ENCODE measurements at places on chromosomes 4 and X.

- DNase-seq = no peak
These were observed 3.2 kb upstream of the VGLL1 start for GRCh38 chrX:136528645-136529315.

- no peak for DNase-seq
These were observed 460.2 kb upstream of the FAT1 start for GRCh38 chr4:187183826-187184225.

GRCh38 chr4:42673082-42673425, 16.1 kb upstream of the ATP8A1 start:
- no peak for DNase-seq

DNA sequence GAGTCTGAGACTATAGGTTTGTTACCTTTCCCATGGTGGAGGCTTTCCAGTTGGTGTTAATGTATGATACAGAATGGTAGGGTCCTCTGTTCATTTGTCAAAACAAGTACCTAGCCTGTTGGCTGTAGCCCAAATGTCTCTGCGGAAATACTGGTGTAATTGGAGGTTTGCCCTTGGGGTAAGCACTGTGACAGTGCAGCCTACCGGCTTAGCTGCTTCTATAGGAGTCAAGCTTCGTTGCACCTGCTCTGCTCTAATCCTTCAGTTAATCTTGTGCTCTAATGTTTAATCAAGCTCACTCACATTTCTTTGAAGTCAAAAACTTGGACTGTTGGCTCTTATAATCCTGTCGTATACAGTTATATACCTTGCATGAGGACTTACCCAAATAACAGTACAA, 203.4 kb downstream of the CCNG2 start:
- no peak for DNase-seq

- no peak for DNase-seq
These were observed 86.8 kb downstream of the SH2D1A start for GRCh38 chrX:124433186-124433585.

GRCh38 chr4:164706675-164707074, 47.3 kb upstream of the SMIM31 start:
- DNase-seq = no peak

- DNase-seq = no peak
These were observed 32.0 kb upstream of the STS start for GRCh38 chrX:7115557-7115956.

DNA sequence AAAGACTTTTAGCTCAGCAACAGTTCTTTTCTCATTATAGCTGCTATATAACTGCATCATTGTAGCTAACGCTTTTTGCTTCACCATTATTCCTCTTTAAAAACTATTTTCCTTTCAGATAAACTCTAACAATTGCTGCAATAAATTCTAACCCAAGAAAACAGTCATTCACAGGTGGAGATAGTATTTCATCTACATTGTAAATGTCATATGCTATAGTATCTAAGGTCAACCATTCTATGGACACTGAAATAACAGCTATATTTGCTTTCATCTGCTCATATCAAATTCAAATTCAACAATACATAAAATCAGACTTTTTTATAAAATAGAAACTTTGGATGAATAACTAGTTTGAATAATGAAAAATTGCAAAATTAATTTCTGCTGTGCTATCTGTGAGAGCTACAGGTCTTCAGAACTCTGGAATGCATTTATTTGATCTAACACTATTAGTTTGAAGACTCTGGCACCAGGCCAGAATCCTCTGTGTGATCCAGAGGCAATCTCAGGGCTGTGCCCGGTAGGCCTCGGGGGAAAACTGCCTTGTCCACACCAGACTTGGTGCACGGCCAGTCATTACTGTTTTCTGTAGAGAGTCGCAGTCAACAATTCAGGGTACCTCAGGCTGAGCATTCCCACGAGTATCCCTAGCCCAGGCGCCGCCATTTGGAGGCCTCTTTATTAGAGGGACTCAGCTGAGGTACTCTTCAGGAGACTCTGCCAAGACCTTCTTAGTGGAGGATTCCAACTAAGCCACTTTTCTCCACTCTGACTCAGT, 332.4 kb downstream of the SLC7A11 start:
- no peak for DNase-seq

DNA sequence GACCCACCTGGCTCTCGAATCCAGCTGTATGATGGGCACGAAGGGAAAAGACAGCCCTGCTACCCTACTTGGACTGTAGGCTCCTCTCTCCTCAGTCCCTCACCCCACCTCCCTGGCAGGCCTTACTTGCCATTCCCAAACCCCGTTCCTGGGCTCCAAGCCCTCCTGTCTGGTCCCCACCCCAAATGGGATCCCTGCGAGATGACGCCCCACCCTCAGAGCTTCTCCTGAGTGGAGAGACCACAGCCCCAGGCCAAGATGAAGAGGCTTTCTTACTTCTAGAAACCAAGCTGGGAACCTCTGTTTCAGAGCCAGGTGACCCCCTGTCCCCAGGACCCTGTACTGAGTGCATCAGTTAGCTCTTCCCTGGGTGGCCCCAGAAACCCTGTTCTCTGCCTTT, 4.5 kb downstream of the NALF2 start:
- DNase-seq = no peak

DNA sequence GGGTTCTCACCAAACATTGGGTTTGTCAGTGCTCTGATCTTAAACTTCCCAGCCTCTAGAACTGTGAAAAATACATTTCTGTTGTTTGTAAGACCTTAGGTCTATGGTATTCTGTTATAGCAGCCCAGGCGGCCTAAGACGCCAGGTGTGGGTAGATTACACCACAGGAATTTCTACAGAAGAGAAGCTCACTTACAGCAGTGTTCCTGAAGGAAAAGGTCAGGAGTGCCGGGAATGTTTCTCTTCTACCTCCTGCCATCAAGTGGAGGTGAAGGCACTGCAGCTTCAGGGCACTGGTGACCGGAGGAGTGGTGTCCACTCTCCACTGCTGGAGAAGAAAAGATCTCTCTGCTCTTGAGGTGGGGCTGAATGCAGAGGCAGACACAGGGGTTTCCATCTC, 45.7 kb downstream of the FHDC1 start:
- no peak for DNase-seq

DNA sequence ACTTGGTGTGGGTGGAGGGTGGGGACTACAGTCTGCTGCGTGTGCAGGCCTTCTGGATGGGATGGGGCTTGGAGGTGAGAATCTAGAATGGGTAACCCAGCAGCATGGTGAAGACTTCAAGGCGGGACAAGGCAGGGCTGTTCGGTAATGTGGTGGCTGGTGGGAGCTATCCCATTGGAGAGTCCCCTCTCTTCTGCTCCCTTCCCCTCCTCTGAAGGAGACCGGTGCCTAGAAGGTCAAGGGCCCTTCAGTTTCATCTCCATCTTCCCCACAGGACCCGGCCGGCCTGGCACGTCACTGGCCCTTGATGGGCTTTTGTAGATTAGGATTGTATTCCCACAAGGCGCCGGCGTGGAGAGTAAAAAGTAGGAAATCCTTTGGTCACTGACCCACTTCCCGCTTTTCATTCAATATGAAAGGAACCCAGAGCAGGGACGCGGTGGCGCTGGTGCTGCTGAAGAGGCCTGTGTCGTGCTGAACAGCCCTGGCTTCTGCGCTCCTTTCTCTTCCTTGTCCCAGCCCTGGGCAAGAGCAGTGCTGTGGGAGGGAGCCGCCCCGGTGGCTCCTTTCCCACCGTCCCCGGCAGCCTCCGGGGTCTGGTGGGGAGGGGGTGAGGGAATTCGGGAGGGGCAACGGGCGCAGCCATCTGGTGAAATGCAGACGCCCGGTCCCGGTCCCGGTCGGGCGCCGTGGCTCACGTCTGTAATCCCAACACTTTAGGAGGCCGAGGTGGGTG, 7.3 kb upstream of the HMGB3 start:
- no peak for DNase-seq

- no peak for DNase-seq
These were observed 11.7 kb downstream of the AFP start for GRCh38 chr4:73447671-73448070.

DNA sequence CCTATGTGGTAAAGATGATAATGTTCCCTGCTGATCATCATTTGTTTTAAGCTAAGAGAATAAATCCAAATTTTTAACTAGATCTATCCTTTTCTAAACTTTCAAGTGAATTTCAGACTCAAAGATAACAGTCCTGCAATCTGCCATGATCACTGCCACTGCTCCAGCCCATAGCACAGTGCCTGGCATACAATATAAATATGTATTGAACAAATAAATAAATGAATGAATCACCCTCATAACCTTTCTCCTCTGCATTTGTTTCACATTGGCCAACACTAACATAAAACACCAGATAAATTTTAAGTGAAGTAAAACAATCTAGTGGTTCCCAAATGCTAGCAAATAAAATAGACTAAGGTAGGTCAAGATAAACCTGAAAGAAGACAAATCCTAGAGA, 439.0 kb downstream of the GPM6A start:
- no peak for DNase-seq

DNA sequence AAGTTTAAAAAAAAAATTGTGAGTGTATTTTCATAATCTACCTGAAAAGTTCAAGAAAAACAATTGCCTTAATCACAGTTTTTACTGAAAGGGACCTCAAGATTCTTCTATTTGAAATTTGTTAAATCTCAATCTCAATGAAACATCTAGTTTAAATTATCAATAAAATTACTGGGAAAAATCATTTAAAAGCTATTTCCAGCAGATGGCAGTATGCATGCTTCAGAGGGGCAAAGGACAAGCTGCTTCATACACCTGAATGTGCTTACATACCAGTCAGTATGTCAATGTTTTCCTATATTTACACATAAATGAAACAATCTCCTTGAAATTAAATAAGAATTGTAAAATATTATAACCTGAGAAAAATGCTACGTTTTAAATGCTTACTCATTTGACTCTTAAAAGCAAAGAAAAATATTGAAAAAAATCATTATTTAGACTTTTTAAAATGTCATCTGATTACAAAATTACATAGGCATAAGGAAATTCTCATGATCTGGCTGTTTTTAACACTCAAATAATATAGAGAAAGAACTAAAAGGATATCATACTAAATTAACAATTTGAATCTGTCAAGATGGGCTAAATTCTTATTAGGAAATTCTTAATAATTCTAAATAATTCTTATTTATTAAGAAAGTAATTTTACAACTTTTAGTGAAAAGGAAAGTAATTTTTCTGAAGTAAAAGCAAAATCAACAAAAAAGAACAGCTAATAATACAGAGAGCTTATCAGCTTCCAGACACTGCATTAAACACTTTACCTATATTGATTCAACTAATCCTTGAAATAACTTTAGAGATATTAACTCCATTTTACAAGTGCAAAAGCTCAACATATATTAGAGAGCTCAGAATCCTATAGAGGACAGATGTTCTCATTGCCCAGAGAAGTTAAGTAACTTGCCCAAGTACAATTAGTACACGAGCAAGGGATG, 242.1 kb downstream of the ADAMTS3 start:
- no peak for DNase-seq

DNA sequence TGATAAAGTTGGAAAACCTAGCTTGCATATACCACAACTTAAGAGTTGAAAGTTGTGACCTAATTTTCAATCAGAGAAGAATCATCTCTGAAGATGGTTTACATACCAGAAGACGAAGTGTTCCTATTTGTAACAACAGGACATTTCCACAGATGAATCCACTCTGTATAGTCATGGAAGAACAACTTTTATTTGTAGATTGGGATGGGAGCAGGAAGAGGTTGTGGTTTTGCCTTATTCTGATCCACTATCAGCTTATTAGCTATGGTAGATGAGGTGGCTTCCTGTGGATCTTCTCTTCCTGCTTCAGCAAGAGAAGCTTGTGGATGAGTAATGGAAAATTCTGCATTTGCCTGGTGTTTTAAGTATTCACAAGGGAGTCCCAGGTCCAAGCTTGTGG, 18.6 kb upstream of the SUPT20HL1 start:
- no peak for DNase-seq

GRCh38 chr4:53899586-53900270, 164.7 kb downstream of the CHIC2 start:
- no peak for DNase-seq

GRCh38 chr4:23022032-23022431, 329.3 kb downstream of the GBA3 start:
- no peak for DNase-seq
